ENCODE measurements at places on chromosomes 12 and 14.
A peak's percentile ranks its signal among the peaks of the same experiment; 100 is the strongest.

DNA sequence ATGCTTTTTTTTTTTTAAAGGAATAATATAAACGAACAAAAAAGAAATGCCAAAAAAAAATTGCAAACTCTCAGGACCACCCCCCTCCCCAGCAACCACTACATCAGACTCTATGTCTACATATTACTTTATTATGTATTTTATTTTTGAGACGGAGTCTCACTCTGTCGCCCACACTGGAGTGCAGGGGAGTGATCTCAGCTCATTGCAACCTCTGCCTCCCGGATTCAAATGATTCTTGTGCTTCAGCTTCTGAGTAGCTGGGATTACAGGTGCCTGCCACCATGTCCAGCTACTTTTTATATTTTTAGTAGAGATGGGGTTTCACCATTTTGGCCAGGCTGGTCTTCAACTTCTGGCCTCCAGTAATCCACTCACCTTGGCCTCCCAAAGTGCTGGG, 22.9 kb downstream of the HECTD4 start:
- DNase-seq: no peak

- DNase-seq: peak; percentile 58
These were observed 495 bp downstream of the ADIPOR2 start for GRCh38 chr12:1691123-1692007.

DNA sequence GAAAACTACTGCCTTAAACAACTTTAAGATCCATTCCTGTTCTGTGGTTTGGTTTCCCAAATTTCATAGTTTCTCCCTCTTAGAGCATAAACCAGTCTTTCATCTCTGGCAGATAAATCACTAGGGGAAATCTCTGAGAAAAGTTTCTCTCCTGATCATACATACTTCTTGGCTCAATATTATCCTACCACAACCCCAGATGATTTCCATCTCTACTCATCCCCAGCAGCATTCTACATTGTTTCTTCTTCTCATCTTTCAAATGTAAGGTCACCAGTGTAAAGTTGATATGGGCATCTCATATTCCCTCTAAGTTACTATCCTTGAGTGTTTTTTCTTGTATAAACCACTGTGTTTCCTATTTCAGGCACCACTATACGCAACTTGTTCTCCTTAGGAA, 45.9 kb upstream of the PLEKHG7 start:
- DNase-seq: no peak

GRCh38 chr12:99745895-99746294, 98.3 kb downstream of the GARIN6 start:
- no peak for DNase-seq

GRCh38 chr12:96044017-96044942, 8.9 kb upstream of the LTA4H start:
- DNase-seq: no peak

GRCh38 chr12:82047446-82047845, 288.3 kb upstream of the PPFIA2 start:
- DNase-seq: no peak

DNA sequence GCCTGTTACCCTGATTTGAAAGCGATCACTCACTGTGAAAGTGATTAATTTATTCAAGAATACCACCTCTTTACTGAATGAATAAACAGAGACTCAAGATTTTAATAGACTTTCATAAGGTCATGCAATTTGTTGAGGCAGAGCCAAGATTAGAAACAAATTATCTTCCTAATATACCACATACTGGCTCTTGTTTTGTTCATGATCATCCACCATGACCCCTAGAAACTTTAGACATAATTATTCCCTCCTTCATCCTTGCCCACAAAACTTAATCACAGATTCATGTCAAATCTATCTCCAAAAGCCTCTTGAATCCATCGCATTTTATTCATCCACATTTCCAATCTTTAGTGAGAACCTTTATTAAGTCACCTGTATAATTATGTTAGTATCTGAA, 152.3 kb downstream of the ATXN7L3B start:
- DNase-seq: no peak

DNA sequence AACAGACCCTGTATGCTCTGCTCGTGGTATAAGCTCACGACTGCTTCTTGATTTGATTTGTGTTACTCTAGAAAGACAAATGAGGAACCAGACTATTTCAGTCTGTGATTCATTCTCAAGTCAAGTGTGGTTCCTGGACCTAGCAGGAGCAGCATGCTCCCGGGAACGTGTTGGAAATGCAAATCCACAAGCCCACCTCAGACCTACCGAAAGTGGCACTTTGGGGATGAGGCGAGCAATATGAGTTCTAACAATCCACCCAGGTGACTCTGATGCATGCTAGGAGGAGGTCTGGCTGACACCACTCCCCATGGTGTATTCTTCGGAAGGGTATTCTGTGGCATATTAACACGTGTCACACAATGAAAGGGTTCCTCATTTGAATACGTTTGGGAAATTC, 59.5 kb upstream of the TMX1 start:
- DNase-seq: no peak

DNA sequence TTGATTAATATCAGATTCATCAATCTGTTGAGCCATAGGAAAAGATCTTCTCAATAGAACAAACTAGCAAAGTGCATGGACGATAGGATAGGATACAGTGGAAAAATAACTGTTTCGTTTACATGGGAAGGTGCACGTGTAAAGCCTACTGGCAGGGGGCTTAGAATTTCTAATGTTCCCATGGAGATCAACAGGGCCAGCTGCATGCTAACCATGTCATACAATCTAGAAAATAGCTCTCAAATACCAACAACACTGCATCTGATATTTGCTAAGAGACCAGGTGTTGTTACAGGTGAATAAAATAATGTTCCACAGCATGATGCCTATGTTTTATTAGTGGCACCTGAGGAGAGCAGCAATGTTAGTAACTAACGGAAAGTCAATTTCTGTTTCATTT, 72.5 kb downstream of the ACSS3 start:
- no peak for DNase-seq

DNA sequence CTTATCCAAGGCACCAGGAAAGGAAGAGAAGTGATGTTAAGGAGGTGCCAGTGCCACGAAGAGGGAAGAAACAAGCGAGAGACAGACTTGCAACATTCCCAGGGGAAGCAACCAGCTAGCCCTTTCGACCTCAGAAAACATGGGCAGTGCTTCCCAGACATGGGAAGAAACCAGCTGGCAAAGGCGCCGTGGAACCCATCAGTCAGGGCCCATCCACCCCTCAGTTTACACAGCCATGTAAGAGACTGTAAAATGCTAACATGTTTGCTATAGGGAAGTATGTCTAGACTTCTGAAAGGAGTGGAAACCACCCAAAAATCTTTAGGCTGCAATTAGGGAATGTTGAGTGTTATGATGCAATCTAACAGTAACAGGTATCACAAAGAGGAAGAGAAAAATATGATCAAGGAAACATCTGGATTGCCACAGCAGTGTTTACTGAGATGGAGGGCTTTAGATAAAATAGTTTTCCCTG, 26.3 kb downstream of the ANAPC5 start:
- peak; percentile 82 for DNase-seq

DNA sequence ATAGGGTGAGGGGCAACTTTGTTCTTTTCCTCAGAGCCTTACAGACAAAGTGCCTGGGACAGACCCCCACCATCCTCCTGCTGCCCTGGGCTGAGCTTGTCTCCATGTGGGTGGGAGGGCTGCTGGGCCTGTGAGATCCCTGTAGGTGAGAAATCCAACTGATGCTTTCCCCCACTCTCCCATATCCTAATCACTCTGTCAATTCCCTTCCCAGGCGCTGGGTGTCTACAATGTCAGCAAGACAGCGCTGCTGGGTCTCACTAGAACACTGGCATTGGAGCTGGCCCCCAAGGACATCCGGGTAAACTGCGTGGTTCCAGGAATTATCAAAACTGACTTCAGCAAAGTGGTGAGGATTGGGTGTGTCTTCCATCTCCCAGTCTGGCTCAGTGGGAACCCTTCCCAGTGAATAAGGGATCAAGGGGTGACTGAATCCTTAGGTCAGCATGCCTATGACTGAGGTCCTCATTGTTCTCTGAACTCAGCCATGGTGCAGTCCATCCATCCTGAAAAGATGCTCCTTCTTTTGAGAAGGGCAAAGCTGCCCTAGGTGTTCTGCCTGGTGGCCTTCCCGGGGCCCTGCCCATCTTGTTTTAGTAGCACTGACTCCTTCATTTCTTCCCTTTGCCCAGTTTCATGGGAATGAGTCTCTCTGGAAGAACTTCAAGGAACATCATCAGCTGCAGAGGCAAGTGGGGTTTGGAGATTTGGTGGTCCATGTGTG, 8.2 kb downstream of the DHRS2 start:
- DNase-seq: no peak

GRCh38 chr12:115869604-115870003, 407.9 kb downstream of the MED13L start:
- DNase-seq: no peak

DNA sequence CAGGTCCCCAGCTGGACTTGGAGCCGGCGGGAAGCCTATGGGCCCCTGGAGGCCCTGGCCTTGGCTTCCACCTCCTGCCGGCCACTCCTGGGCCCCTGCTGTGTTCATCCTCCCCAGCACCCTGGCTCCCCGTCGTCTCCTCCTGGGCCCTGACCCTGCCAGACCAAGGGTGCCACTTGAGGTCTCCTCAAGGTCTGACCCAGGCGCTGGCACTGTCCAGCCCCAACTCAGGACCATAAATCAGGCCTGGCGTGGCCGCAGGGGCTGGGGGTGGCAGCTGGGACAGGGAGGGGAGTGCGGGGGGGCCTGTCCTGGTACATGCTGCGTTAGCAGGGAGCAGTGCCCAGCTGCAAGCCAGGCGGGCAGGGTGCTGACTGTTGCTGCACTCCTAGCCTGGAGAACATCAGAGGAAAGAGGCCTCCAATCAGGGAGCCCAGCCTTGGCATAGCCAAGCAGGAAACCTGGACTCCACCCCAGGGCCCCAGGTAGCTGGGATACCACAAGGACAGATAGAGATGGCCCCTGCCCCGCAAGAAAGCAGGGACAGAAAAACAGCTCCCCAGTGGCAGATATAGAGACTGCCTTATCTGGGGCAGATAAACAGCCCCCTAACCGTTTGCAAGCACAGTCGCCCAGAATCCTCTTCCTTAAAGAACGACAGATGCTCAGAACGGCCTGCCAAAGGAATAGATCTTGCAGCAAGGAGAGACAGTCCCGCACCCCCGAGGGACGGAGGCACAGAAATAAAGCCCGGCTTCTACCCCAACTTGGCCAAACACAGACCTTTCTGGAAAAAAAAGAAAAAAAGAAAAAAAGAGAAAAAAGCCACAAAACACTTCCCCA, 6.5 kb upstream of the ATG101 start:
- no peak for DNase-seq

DNA sequence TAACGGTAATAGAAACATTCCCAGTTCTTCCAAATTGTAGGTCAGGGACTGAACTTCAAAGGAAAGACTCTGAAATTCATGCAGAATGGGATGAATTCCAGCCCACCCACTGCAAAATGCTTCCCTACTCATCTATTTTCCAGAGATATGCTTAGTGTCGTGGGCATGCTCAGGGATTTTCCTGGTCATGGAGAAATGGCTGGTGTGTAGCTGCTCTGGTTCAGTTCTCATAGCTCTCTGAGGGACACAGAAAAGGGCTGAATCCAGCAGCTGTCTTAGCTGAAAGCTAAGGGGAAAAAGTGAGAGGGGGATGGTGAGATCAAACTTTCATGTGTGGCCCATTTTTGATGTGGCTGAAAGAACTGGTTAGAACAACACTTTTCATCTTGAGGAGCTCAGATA, 72.9 kb upstream of the KRAS start:
- DNase-seq: no peak

DNA sequence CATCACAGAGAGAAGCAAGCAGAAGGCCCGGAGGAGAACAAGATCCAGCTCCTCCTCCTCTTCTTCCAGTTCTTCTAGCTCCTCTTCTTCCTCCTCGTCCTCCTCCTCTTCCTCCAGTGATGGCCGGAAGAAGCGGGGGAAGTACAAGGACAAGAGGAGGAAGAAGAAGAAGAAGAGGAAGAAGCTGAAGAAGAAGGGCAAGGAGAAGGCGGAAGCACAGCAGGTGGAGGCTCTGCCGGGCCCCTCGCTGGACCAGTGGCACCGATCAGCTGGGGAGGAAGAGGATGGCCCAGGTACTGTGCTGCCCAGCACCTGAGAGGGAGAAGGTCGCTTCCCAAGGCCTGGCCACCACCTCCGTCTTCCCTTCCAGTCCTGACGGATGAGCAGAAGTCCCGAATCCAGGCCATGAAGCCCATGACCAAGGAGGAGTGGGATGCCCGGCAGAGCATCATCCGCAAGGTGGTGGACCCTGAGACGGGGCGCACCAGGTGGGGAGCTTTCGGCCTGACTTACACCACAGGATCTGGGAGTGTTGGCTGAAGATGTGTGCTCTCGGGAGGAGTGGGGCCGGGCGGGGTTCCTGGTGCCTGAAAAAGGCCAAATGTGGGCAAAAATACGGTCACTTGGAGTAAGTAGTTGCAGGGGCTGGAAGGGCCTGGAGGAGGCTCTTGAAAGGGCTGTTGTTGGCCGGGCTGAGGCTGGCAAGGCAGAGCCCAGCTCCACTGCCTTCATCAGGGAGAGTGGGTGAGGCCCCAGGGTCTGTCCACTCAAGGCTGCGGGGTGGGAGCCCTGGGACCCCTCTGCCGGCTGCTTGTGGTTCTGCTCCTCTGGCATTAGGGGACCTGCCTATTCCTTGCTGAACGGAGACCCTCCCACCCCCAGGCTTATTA, 1.4 kb downstream of the ARL6IP4 start:
- DNase-seq: peak; percentile 32

- DNase-seq: no peak
These were observed 22.1 kb upstream of the CLEC14A start for GRCh38 chr14:38278035-38278434.

- no peak for DNase-seq
These were observed 8.1 kb upstream of the ITPR2 start for GRCh38 chr12:26841085-26841484.

GRCh38 chr12:27866373-27867101, 86.5 kb upstream of the MANSC4 start:
- no peak for DNase-seq

- DNase-seq: no peak
These were observed 236.4 kb downstream of the PCNX1 start for GRCh38 chr14:71143381-71144290.

DNA sequence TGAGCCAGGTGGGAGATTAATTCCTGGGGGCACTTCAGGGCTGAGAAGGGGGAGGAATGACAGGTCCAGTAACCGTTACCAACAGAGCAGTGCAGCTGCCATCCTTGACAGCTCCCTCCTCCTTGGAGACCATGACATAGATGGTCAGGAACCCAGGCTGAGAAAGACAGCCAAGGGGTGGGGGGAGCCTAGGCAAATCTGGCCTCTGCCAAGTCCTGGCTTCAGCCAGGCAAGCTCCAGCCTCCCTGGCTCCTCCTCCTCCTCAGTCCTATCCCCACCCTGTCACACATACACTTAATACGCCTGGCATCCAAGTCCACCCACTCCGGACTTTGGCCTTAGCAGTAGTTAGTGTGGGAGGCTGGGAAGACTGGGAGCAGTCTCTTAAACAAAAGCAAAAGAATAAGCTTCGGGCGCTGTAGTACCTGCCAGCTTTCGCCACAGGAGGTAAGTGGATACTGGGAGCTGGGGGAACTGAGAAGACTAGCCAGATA, at the start of gene RDH5:
Gene RDH5 (plus strand): TSS at position 323 of the 494 bp plus-strand sequence. CDS start 792 bp downstream, outside the sequence.
- DNase-seq: no peak

GRCh38 chr14:90397425-90398314, 841 bp downstream of the CALM1 start:
- peak; percentile 54 for DNase-seq

All from KBM-7 (cell line).